ENCODE measurements at places on chromosomes 2 and 18.

DNA sequence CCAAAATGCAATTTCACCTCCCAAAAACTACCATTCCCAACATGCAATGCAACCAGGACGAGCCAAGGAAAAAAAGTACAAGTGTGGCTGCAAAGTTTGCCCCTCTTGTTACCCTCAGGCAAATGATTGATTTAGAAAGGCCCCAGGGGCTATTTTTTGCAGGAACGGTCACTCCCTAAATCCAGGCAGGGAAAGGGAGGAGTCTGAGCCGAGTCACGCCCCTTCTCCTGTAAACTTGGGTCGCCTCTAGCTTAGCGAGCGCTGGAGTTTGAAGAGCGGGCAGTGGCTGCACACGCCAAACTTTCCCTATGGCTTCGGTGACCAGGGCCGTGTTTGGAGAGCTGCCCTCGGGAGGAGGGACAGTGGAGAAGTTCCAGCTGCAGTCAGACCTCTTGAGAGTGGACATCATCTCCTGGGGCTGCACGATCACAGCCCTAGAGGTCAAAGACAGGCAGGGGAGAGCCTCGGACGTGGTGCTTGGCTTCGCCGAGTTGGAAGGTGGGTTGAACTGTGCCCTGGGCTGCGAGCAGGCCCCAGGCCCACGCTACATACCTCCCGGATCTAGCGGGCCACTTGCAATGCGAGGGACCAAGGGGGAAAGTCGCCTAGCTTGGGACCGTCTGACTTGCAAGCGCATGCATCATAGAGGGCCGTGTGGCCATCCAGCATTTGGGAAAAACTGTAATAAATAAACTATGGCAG lies at the start of gene GALM:
TSS of gene GALM (plus strand) at position 261 of the 702 bp plus-strand sequence. CDS start at position 309, 48 bp downstream.
- no peak for DNase-seq

DNA sequence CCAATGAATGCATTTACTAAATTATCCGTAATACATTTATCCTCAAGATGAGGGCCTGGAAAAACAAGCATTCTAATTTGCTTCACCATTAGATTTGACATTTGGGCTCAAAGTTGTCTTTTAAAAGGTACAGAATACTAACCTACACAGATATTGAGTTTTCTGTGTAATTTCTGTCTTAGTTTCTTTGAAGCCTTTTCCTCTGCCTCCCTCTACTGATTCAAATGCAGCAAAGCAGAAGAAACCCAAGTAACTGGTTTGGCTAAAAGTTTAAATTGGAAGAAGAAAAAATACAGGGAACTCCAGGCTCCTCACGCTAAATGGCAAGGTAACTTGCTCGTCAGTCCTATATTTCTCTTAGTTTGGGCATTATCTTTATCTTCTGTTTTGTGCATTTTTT lies 53.3 kb upstream of the SLC5A7 start:
- no peak for DNase-seq

- no peak for DNase-seq
These were observed 6.5 kb downstream of the RBBP8 start for GRCh38 chr18:22939649-22940048.

GRCh38 chr2:149050188-149050587 lies 11.7 kb downstream of the LYPD6B start:
- no peak for DNase-seq

- no peak for DNase-seq
These were observed at the start of gene FRZB for GRCh38 chr2:182866461-182867406. TSS of gene FRZB (minus strand) at chr2:182866637. CDS start at chr2:182866552, 85 bp downstream.

- no peak for DNase-seq
These were observed 189.1 kb upstream of the ERBB4 start for GRCh38 chr2:212727751-212728150.

GRCh38 chr18:36450264-36450663 lies 152.8 kb downstream of the FHOD3 start:
- DNase-seq, result no peak

DNA sequence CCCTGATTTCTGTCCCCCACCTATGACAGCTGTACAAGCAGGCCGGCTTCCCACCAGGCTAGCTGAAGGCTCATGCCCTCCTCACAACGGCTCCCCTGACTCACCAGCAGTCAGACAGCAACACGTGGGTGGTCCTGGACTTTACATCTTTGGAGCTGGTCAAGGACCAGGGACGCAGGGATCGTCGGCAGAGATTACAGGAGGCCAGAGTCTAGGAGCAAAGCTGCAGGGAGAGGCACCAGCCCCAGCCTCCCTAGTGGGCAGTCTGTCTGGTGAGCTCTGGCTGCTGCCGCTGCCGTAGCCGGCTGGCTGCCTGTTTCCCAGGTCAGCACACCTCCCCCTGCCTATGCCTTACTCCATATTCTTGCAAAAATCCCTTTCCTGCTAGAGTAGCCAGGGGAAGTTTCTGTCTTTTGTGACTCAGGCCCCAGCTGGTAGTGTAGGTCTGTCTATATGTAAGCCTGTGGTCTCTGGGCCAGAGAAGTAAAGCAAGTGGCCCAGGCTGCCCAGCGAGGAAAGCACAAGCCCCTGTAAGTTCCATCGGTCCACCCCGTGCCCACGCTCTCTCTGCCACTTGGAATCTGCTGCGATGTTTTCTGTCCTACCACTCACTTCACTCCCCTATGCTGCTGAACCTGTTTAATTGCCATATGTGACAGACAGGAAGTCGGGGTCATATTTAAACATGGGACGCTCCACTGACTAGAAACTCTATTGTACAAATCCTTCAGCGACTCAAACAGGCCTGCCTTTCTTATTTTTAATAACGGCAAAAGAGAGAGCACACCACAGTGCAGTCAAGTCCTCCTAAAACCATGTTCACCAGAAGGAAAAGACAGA lies 2.4 kb upstream of the ARHGEF4 start:
- DNase-seq, result no peak

DNA sequence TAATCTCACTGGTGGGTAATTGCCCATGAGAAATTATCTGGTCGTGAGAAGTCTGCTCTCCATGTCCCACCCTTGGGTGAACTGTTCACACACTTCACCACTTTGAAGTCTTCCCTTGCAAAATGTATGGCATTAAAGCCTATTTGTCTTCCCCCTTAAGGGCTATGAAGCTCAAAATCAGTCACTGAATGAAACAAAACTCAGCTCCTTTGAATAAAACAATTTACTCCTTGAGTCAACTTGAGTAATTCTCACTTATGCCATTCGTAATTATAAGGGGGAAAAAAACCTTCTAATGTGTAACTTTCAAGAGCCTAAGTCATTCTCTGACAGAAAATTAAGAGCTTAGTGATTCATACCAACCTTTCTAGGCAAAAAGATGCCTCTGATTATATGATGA lies 48.8 kb upstream of the REL start:
- DNase-seq, result no peak

DNA sequence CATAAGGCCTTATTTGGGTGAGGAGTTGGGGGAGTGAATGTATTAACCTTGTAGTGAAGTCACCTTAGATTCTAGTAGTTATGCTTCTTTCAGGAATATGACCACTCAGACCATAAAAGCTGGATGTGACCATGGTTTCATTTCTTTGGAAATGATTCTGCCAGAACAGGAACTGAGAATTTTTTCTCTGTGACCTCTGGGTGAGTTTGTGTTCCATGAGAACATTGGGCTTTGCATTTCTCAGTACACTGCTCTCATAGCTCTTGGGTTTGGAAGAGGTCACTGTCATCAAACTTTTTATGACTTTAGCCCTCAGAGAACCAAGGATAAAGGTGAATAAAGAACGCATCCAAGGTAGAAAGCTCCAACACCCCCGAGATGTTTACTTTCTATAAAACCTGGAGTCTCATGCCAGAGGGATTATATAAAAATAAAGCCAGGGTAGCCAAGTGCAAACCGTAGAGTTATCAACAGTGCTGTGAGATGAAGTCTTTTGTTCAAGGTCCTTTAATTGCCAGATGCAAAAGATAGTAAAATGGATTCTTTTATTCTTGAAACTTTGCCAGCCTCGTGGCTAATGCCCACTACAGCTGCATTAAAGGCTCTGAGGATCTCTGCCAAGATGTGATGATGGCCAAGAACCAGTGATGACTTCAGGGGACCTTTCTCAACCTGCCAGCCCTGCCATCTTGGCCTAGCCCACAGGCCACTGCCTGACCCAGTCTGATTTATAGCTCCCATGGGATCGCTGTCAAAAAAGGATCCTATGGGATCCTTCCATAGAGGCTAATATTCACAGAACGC lies 27.8 kb upstream of the MAT2A start:
- DNase-seq, result no peak

DNA sequence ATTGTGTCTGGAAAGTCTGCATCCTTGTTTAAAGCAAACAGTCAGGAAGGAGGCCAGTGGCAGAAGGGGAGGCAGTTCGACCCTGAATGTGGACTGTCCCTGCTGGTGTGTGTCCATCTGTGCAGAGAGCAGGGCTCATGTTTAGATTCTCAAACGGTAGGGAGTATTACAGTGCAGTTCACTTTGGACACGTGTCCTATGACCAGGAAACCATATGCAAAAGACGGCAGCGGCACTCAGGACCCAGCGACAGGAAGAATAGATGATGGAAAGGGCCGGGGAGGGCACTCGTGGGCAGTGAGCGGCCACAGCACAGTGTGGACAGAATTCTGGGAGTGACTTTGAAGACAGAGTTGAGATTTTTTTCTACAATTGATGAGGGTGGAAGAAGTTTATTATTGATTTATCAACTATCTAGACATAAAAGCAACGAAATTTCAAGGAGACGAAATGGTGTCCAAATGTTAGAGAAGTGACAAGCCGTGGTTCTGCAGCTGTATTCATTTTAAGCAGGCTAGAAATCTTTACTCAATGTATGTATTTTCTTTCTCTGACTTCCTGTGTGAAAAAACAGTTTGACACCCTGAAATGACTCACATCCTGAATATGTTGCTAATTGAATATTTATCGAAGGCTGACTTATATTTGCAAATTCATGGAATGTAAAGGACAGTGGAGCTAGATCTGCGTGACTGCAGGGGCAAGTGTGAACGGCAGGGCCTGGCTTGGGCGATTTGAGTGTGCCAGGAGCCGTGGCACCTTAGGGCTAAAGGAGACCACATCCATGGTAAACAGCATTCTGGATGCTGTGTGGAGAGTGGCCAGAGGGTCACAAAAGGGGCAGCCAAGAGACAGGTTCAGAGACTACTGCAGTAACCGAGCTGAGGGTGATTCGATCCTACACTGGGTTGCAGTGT lies 214.2 kb downstream of the PTGR3 start:
- DNase-seq, result no peak

DNA sequence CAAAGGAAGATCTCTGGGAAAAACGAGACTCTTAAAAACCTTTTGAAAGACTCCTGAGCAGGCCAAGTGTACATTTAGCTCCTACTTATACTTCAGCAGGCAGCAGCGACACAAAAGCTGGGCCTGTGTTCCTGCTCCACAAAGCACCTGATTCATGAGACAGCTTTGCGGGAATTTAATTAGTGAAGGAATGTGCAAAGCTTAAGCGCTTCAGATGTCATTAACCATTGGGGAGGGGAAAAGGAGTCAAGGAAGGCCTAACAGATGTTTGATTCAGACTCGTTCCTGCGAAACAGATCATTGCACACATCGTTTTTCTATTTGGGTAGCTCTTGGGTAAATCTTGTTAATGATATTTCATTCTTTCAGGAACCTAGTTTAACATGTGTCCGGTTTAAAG lies 125.9 kb downstream of the MAIP1 start:
- DNase-seq, result no peak

GRCh38 chr18:6983366-6983765 lies 134.2 kb downstream of the LAMA1 start:
- no peak for DNase-seq

DNA sequence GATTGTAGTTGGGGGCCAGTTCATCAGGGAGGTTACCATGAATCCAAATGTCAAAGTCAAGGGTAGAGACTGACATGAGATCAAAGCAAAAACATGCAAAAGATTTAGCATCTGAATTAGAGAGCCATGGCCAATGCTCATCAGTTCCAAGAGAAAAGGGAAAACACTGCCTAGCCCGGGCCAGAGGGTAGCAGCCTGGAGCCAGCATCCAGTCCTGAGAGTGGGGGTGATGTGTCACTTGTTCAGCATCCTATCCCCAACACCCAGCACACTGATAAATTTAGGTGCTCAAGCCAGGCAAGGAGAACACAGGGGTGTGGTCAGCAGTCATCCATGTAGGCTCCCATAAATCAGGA lies 76.9 kb upstream of the PPP1CB start:
- DNase-seq, result no peak

- DNase-seq, result no peak
These were observed 2.4 kb upstream of the HOXD8 start for GRCh38 chr2:176126929-176127773.

- DNase-seq, result no peak
These were observed 105.4 kb upstream of the LCLAT1 start for GRCh38 chr2:30341500-30342267.

GRCh38 chr2:44840503-44840850 lies 101.0 kb upstream of the SIX3 start:
- no peak for DNase-seq

DNA sequence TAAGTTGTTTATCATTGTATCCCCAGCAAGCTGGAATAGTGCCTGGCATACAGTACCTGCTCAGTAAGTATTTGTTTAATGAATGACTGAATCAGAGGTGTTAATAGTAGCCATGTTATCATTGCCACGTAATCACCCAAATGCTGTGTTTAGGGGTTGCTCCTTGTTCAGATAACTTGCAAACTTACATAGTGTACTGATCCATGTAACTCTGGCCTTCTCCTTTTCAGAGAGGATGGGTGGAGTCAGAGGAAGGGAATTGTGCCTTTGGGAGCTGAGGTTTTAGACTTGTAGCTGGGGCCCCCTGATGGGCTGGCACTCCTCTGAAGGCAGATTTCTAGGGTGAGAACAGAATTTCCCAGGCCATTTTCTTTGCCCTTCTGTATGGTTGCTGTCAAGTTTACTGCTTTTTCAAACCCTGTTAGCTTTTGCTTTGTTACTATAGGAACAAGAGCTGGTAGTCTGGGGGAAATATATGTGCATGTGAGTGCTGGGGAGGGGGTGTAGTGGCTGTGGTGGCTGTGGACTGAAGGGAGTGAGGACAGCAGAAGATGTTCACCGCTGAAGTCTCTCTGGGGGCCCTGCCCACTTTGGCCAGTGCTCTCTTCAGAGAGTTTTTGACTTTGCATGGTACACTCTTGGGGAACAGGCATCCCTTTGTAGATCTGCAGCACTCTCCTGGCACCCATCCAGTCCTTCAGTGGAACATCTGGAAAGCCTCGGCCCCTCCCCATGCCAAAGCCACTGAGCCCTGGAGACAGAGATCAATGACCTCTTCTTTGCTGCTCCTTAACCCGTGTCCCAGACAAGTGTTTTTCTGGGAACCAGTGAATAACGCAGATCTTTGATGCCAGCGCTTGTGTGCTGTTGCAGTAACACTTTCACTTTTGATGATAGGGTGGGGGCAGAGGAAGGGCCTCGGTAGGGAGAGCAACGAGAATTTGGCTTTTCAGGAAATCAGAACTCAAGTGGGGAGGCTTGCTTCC lies 209.0 kb downstream of the PRKCE start:
- DNase-seq, result no peak

Data from RCC 7860 (cell line).